ENCODE measurements at places on chromosomes 1 and 21.

DNA sequence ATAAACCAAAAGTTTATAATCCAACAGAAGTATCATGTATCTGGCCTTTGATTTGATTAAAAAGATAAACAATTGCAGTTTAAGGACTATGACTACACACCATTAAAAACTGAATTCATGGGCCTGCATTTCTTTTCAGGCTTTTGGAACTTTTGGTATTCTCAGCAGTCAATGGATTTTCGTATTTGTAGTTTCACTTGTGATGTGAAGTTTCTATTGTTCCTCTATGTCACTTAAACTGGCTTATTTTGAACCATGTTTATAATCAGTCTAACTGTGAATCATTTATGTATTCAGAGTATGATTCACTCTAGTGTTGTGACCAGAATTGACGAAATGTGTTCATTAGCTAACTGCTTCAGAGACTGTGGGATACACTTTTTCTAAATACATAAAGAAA, 132.9 kb downstream of the COQ8A start:
- DNase-seq: peak; percentile 7

DNA sequence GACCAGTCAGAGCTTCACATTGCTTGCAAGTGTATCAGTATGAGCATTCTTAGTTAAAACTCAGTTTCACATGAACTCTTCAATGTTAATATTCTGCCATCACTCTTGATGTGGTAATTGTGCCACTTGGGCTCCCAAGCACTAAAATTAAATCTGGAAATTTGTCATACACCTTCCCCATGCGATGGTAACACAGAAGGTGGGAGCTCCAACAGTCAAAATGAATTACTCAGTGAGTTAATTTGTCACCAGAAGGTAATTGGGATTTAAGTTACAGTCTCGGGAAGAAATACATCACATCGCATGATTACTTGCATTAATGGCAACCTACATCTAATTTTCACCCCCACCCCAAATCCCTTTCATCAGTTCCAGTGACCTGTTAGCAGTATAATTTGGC, 376.5 kb upstream of the DAB1 start:
- DNase-seq: no peak

DNA sequence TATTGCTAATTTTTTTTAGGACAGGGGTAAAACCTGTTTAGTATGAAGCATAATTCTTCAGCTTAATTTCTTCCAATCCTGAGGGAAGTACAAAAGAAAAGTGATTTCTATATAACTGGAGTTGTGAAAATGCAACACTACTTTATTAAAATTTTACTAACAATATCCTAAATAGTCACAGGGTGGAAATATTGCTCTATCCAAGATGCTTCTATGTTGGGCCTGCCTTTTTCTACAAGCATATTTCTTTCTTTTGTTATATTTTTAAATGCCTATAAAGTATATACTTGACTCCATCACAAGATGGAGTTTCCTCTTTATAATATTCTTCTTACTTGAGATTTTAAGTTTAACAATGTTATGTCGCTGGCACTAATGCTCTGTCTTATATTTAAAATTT, 37.9 kb downstream of the DTL start:
- DNase-seq: no peak

DNA sequence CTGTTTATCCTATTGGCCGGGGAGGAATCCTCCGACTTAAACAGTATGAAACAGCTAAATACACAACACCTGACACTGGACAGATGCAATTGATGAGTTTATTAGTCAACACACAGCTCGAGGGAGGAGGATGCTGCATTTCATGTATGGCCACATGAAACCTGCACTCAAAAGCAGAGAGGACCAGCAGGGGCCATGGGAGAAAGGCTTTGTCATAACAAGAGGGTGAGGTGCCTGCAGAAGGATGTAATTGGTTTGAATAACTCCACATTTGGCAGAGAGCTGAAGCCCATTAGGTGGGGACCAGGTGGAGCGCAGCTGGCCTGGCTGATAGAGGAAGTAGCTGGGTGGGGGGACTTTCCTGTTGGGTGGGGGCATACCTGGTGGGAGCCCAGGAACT, 599.1 kb downstream of the PTPRU start:
- DNase-seq: no peak

DNA sequence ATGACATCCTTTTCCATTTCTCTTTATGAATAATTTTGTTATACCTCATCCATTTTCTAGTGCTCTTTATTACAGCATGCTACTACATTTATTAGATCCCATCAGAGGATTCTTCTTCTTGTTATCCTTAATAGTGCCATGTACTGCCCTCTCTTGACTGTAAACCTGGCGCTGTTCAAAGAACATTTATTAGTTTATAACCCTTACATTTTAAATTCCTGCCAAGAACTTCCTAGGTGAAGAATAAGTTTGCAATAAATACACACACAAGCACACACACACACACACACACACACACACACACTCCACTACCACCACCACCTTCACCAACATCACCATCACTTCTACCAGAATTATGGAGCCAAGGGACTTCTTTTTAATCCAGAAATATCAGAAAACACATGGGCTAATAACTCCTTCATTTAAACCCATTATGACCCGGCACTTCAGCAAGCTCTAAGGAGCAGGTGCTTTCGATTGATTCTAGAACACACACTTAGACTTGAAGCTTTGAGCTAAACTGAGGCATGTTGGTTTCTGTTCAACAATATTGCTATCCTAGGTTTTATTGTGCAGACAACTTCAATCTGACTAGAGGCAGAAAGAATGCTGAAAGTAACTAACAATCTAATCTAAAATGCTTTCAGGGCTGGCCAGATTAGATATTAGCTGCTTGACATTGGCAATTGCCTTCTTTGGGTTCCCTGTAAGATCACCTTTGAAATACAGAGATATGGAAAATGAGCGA, 556.8 kb downstream of the LMO4 start:
- DNase-seq: no peak

- no peak for DNase-seq
Measured at GRCh38 chr1:88029142-88029541, 654.9 kb upstream of the PKN2 start.

DNA sequence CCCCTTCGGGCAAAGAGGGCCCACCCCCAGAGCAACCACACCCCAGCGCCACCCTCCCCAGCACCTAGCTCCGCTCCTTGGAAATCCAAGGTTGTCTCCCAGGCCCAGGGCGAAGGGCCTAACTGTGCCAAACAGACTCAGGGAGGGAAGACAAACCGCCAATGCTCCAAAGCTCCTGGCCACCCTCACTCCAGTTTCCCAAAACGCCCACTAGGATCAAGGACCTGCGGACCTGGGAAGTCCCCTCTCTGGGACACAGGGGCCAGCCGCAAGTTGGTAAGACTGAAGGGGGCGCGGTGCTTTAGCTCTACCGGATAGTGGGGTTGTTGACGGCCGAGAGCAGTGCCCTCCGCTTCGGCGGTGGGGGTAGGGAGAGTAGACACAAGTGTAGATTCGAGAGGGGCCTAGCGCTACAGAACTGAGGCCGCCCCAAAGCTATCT, 581 bp downstream of the IRF6 start:
- DNase-seq: no peak

All from AG20443 (cell line).